ENCODE measurements at places on chromosomes 3 and 15. TPM values are rescaled to one million over a fixed set of nuclear protein-coding genes. Genes with fewer than 3 reads are reported as not detected.

GRCh38 chr15:51288143-51289065 is 50.0 kb downstream of the CYP19A1 start:
- no peak for DNase-seq

GRCh38 chr3:187833799-187834578 is 88.7 kb upstream of the BCL6 start:
- no peak for DNase-seq

CHDH gene
- 1.8 TPM for total RNA-seq

DNA sequence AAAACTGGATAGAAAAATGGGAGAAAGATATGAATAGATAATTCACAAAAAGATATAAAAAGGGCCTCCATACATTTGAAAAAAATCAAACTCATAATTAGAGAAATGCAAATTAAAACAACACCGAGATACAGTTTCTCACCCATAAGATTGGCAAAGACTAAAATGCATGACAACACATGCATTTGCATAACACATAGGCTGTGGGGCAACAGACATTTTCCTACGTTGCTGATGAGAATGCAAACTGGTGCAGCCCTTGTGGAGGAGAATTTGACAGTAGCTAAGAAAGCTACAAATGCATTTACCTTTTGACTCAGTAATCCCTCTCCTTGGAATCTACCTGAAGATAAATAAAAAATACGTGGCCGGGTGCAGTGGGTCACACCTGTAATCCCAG is 11.4 kb upstream of the CAND2 start:
- no peak for DNase-seq

ROPN1 gene
- not detected for total RNA-seq

DNA sequence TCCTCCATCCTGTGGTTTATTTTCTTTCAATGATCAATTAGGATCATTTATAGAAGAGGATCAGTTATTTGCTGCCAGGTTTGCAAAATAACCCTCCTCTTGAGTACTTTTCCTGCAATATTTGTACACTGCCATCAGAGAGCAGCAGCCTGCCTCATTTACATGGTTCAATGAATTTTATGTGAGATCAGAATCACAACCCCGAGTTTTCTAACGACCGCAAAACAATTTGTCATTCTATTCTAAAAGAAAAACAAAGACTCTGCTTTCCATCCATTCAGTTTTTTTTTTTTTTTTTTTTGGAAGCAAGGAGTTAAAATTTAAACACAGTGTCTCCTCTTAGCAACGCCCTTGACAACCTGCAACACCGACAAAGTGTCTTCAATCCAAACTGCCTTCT is 146.9 kb downstream of the RAB11A start:
- no peak for DNase-seq

- no peak for DNase-seq
Observed at GRCh38 chr3:49018707-49019006, 277 bp upstream of the DALRD3 start.

- peak; percentile 66 for DNase-seq
Observed at GRCh38 chr15:55587321-55588069, 650 bp downstream of the PYGO1 start.

GRCh38 chr15:88089024-88089620 is 167.4 kb downstream of the NTRK3 start:
- DNase-seq: no peak

MYRIP gene
- 2.2 TPM for total RNA-seq

GRCh38 chr15:98428253-98428989 is 219.9 kb upstream of the IGF1R start:
- DNase-seq: peak; percentile 85

SPINK8 gene
- total RNA-seq: not detected

DNA sequence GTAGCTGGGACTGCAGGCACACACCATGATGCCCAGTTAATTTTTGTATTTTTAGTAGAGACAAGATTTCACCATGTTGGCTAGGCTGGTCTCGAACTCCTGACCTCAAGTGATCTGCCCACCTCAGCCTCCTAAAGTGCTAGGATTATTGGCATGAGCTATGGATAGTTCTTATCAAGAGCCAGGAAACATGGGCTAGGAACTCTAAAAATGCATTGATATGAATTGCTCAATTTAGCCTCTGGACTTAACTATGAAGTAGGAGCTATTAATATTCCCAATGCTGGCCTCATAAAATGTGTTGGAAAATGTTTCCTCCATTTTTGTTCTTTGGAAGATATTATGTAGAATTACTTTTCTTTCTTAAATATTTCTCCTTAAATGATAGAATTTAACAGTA is 82.8 kb upstream of the PEX5L start:
- no peak for DNase-seq

DNA sequence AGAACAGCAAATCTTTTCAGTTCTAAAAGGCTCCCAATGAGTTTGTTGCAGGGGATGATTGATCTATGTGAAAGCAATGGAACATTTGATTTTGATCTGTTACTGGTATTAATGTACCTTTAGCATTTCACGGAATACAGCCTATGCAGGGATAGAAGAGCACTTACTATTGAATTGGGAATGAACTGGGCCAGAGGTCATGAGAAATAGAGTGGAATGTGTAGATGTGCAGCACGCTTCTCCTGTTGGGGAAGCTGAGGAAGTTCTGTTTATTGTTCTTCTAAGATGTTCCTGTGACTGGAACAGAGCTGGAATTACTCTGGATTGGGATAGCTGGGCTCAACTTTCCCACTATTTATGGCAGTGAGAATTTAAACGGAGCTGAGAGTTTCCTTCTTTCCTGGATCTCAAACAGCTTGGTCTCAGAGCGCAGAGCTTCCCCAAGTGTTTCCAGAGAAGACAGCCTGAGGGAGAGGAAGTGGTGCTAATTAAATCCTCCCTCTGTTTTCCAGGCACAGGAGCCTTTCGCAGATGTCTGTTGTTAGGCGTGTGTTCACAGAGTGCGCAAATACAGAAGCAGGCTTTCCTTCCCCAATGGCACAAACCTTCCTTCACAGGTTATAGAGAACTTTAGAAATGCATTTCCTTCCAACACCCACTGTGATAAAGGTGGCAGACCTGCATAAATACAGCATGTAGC is 32.5 kb downstream of the TPRG1 start:
- no peak for DNase-seq

- no peak for DNase-seq
Observed at GRCh38 chr3:28028554-28028953, 212.9 kb upstream of the CMC1 start.

DNA sequence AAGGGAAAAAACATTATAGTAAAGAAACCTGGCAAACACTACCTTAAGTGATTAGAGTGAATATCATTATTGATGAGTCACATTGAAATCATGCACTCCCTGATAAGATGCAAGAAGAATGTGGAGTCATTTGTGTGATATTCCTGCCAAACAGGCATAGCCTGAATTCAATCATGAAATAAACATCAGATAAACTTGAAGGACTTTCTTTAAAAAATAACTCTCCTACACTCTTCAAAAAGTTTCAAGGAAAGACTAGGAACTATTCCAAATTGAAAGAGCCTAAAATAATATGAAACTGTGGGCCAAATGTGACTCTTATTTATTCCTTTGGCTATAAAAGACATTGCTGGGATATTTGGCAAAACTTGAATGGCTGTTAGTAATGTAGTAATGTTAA is 625.7 kb upstream of the LMCD1 start:
- no peak for DNase-seq
